ENCODE measurements at places on chromosomes 1 and 21.

DNA sequence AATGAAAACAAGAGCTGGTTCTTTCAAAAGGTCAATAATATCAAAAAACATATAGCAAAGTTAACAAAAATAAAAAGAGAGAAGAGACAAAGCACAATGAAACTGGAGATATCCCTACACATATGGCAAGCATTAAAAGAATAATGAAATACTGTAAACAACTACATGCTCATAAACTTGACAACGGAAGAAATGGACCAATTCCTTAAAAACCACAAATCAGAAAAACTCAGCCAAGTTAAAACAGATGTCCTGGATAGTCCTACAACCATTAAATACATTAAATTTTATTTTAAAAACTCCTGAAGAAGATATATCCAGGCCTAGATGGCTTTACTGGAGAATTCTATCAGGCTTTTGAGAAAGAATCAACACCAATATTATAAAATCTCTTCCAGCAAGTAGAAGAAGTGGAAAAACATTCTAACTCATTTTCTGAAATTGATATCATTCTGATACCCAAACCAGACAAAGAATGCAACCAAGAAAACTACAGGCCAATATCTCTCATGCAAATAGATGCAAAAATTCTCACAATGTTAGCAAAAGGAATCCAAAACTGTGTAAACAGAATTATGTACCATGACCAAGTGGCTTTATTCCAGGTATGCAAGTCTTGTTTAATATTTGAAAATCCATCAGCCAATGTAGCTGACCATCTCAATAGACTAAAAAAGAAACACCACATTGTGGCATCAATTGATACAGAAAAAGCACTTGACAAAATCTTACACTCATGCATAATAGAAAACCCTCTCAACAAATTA is 56.1 kb upstream of the LRRC7 start:
- DNase-seq, result no peak

- no peak for DNase-seq
Observed at GRCh38 chr1:194813096-194813495, 1626.7 kb upstream of the B3GALT2 start.

- no peak for DNase-seq
Observed at GRCh38 chr21:39531064-39531463, 79.3 kb downstream of the SH3BGR start.

GRCh38 chr1:87329051-87329525 is 408 bp downstream of the LMO4 start:
- DNase-seq, result no peak

- DNase-seq, result no peak
Observed at GRCh38 chr1:214317734-214318133, 36.8 kb downstream of the SMYD2 start.

DNA sequence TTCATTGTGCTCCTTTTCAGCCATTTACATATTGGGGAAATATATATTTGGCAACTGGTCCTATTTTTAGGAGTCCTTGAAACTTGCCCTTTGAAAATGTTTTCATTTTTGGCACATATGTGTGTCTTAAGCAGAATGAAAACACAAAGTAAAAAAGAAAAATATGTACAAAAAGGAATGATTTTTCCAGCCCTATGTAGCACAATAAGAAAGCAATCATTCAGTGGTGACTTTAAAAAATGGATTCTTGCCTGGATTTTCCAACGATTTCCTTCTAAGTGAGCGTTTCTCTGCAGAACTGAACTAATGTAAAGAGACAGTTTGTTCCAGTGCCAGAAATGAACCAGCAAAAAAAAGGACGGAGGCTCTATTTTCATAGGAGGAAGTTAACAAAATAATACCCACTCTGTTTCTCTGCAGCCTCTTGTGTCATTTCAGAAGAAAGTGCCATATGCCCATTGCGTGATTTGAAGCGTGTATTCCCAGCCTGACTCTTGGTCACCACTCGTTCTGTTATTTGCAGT is 340.1 kb downstream of the SETD4 start:
- DNase-seq, result no peak

GRCh38 chr1:208149776-208150514 is 94.2 kb downstream of the PLXNA2 start:
- DNase-seq, result no peak

DNA sequence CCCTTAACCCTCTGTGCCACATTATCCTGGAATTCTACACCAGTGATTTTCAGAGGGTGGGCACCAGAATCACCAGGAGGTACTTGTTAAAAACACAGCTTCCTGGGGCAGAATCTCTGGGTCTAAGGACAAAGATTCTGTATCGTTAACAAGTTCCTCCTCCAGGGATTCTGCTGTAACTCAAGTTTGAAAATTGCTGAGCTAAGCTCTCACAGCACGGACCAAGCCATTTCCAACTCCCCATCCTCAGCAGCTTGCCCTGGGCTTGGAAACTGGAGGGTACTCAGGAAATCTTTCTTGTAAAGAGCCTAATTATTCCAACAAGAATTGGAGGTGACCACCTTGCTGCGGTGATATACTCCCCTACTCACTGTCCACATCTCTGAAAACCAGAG is 48.8 kb downstream of the TMCO4 start:
- DNase-seq, result no peak

All from activated T-helper 1 cell treated with anti-CD3 and anti-CD28 coated beads, Interleukin-2, amount 50 U/mL, for 16 hours (primary cell).